ENCODE measurements at places on chromosomes 1 and 21. TPM values are rescaled to one million over a fixed set of nuclear protein-coding genes. Genes with fewer than 3 reads are reported as not detected.

DNA sequence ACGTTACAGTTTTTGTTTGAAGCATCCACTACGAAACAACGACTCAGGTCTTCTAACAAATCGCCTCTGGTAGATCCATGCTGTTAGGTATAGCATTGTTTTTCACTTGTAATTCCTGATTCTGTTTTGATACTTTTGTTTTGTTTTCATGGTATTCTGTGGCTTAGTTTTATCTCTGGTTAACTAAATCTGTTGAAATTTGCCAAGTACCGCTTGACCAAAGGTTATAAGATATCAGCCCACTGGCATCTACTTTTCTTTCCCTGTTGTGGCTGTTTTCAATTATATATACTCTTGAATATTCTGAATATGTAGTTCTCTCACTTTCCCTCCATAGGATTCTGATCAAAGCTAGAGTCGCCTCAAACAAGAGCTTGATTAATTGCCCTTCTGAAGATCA is 274.8 kb upstream of the C1orf105 start:
- H3K36me3 ChIP-seq: no peaks in the 10 kb centered on the region
- DNase-seq: no peak
- H3K27me3 ChIP-seq: no peaks in the 10 kb centered on the region
- peak overlapping the region; percentile 55 for H3K4me3 ChIP-seq
- peaks cover 8% of the 10 kb centered on the region for H3K4me1 ChIP-seq

- peaks cover 2% of the 10 kb centered on the region for H3K4me1 ChIP-seq
- no peaks in the 10 kb centered on the region for H3K27me3 ChIP-seq
- no peaks in the 10 kb centered on the region for H3K36me3 ChIP-seq
- DNase-seq: no peak
- no peak overlapping the region for H3K27ac ChIP-seq
Measured at GRCh38 chr1:94560333-94560732, 18.8 kb upstream of the F3 start.

GRCh38 chr1:55045430-55045829 is 6.1 kb downstream of the PCSK9 start:
- no peak overlapping the region for H3K27ac ChIP-seq
- DNase-seq: no peak
- H3K36me3 ChIP-seq: no peaks in the 10 kb centered on the region
- H3K4me1 ChIP-seq: peaks cover 7% of the 10 kb centered on the region
- H3K4me3 ChIP-seq: no peak overlapping the region
- H3K27me3 ChIP-seq: no peaks in the 10 kb centered on the region

DNA sequence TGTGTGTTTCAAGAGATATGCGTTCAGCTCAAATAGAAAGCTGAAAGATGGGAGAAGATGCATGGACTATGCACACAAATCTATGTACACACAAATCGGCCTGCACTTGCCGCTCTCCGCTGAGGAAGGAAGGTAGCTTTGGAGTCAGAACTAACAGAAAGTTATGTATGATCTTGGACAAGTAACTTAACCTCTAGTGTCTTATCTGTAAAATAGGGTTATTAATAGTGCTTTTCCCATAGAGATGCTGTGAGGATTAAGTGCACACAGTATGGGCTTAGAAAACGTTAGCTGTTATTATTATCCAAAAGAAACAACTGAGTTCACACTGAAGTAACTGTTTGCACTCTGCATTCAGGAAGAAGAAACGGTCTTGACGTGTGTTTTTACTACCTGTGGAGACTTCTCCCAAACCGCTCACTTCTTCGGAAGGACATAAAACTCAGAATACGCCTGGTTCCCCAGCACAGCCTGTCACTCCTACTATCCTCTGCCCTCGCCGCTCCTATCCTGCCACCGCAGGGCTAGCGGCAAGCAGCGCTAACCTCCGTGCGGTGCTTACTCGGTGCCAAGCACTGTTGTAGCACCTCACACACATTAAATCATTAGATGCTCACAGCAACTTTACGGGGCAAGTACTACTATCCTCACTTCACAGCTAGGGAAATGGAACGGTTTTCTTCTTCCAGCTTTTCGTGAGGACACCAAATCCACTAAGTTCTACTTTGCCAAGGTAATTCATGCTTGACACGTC is 1.3 kb downstream of the TGFBR3 start:
- DNase-seq: no peak
- H3K36me3 ChIP-seq: no peaks in the 10 kb centered on the region
- H3K27me3 ChIP-seq: no peaks in the 10 kb centered on the region
- peak overlapping the region; percentile 99 for H3K4me3 ChIP-seq
- peaks cover 44% of the 10 kb centered on the region for H3K4me1 ChIP-seq

GRCh38 chr1:57411262-57411661 is 12.6 kb downstream of the DAB1 start:
- no peaks in the 10 kb centered on the region for H3K27me3 ChIP-seq
- H3K4me1 ChIP-seq: no peaks in the 10 kb centered on the region
- no peaks in the 10 kb centered on the region for H3K36me3 ChIP-seq
- DNase-seq: no peak
- no peak overlapping the region for H3K27ac ChIP-seq

DNA sequence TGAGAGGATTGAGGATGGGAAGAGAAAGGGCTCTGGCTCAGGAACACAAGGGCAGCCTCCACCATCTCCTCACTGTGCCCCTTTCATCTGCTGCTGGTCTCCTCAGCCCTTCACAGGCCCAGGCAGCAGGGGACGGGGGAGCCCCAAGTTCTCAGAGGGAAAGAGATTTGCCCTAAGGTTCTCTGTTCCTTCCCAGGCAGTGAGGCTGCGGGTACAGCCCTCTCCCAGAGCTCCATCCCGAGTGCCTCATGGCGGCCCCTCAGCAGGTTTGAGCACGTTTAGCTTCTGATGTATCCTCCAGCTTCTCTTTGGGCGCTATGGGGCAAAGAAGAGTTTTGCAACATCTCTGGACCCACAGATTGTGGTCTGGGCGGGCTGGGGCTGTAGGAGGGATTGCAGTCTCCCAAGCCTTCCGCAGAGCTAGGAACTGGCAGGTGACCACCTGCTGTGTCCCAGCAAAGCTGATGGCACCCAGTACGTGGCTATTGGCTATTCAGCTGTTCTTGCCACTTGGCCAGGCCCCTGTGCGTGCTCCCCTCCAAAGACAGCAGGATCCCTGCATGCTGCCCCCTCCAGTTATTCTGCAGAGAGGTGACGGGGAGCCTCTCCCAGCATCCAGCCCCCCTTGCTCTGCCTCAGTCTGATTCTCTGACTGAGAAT is 10.1 kb downstream of the DISP3 start:
- DNase-seq: no peak
- H3K4me3 ChIP-seq: no peak overlapping the region
- no peaks in the 10 kb centered on the region for H3K4me1 ChIP-seq
- H3K27me3 ChIP-seq: no peaks in the 10 kb centered on the region
- H3K27ac ChIP-seq: no peak overlapping the region
- no peaks in the 10 kb centered on the region for H3K36me3 ChIP-seq

ALX3 gene
- not detected for total RNA-seq

LCE3E gene
- total RNA-seq: 2.2 TPM

DNA sequence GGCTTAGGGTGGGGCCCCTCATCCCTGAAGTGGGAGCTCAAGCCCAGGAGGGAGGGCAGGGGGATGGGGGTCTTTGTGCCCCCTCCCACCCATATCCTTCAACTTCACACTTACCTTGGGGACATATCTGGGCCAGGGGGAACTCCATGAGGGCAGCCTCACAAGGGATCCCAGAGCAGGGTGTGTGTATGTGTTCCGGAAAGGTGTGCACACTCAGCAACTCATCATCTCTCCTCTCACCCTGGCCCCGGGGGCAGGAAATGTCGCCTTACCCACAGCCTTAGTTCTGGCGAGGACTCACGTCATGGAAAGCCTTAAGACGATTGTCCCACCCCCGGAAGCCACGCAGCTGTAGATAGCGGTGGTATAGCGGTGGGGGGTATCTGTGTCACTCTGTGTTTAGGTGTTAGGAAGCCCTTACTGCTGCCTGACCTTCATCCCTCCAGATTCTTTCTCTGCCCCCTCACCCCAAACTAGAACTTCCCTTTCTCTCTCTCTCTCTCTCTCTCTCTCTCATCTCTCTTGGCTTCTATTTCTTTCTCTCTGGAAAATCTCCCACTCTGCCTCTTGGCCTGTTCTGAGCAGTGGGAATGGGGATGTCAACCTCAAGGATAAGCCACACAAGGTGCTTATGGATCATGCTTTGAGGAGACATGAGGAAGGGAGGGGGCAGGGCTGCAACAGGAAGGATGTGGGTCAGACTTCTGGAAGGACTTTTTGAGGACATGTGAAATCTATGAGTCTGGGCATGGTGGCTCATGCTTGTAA is at the start of gene SH2D2A:
Gene SH2D2A (minus strand): TSS at position 288 of the 768 bp plus-strand sequence. CDS start 140 bp downstream, at position 148.
- no peaks in the 10 kb centered on the region for H3K36me3 ChIP-seq
- no peaks in the 10 kb centered on the region for H3K27me3 ChIP-seq
- peak within 1 kb of the TSS; percentile 29 for H3K4me3 ChIP-seq
- no peak for DNase-seq
- H3K27ac ChIP-seq: peak within 1 kb of the TSS; percentile 80

- no peaks in the 10 kb centered on the region for H3K36me3 ChIP-seq
- H3K27me3 ChIP-seq: no peaks in the 10 kb centered on the region
- no peak overlapping the region for H3K4me3 ChIP-seq
- H3K27ac ChIP-seq: no peak overlapping the region
- H3K4me1 ChIP-seq: peaks cover 4% of the 10 kb centered on the region
Measured at GRCh38 chr1:30508611-30509010, 214.8 kb downstream of the MATN1 start.

KIRREL1 gene
- total RNA-seq: 34.9 TPM

FGR gene
- total RNA-seq: 18.4 TPM

- no peak overlapping the region for H3K27ac ChIP-seq
- H3K4me1 ChIP-seq: no peaks in the 10 kb centered on the region
- DNase-seq: no peak
Measured at GRCh38 chr21:45615145-45615711, 28.3 kb upstream of the PCBP3 start.

GRCh38 chr1:14906665-14907064 is 246.9 kb upstream of the TMEM51 start:
- no peaks in the 10 kb centered on the region for H3K36me3 ChIP-seq
- no peak overlapping the region for H3K27ac ChIP-seq
- DNase-seq: no peak
- no peaks in the 10 kb centered on the region for H3K27me3 ChIP-seq

ACOT11 gene
- total RNA-seq: 26.0 TPM

DNA sequence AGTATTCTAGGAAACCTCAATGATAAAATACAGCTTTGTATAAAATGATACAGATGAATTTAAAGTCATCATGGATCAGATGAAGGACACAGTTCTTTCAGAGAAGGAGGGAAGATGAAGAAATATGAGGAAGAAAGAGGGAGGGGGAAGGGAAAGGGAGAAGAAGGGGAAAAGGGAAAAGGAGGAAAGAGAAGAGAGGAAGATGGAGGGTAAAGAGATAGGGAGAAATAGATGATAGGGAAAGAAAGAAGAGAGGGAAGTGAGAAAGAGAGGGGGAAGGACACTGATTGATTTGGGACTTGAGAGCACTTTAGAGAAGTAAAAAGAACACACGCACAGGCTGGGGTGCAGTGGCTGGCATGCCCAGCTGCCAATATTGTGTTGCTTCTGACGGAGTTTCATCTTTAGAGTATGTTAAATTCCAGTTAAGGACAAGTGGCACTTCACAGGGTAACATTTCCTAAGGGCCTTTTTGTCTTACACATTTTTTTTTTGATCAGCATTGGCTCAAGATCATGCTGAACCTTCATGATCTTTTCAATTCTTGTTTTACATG is 235.9 kb upstream of the DMRTA2 start:
- DNase-seq: no peak
- H3K27me3 ChIP-seq: no peaks in the 10 kb centered on the region
- H3K4me1 ChIP-seq: no peaks in the 10 kb centered on the region
- H3K36me3 ChIP-seq: no peaks in the 10 kb centered on the region
- no peak overlapping the region for H3K27ac ChIP-seq
- H3K4me3 ChIP-seq: no peak overlapping the region

GRCh38 chr1:168518201-168518689 is 25.6 kb downstream of the XCL2 start:
- H3K27me3 ChIP-seq: no peaks in the 10 kb centered on the region
- H3K36me3 ChIP-seq: no peaks in the 10 kb centered on the region
- DNase-seq: no peak
- H3K27ac ChIP-seq: no peak overlapping the region
- H3K4me1 ChIP-seq: peaks cover 6% of the 10 kb centered on the region

DNA sequence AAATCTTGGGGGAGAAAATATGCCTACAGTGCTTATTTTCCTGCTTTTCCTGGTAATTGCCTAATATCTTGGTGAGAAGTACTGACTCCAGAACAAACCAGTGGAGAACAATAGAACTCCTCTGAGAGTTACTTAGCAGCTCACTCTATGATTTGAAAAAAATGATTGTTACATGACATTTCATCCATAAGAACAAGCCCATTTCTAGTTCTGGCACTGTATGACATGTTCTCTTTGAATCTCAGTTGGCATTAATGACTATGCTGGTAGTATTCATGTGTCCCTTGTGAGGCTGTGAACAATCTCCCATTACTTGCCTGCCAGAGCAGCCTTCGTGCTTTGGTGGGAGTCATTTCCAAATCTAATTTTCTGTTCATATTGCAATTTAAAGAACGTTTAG is 58.0 kb downstream of the CLIC4 start:
- H3K4me3 ChIP-seq: no peak overlapping the region
- no peak overlapping the region for H3K27ac ChIP-seq
- H3K27me3 ChIP-seq: no peaks in the 10 kb centered on the region
- DNase-seq: no peak
- no peaks in the 10 kb centered on the region for H3K36me3 ChIP-seq

DNA sequence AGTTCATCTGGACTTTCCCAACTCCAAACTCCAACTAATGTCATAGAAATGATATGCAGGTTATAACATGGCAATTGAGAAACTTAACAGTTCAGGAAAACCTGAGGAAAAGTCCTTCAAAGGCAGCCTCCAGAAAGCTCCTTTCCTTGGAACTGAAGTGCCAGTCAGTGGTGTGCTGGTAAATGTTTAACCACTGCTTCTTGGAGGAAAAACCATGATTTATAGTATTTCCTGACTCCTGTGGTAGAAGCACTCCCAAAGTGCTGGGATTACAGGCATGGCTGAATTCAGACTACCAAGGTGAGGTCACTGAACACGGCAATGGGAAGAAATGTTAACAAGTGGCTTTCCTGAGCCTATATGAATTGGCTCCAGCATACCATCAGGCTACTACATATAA is 26.7 kb upstream of the ZNHIT6 start:
- no peak for DNase-seq
- H3K4me1 ChIP-seq: no peaks in the 10 kb centered on the region
- no peaks in the 10 kb centered on the region for H3K27me3 ChIP-seq
- no peaks in the 10 kb centered on the region for H3K36me3 ChIP-seq

- H3K27ac ChIP-seq: peak overlapping the region; percentile 23
- H3K4me1 ChIP-seq: peaks cover 10% of the 10 kb centered on the region
- no peak overlapping the region for H3K4me3 ChIP-seq
- H3K27me3 ChIP-seq: no peaks in the 10 kb centered on the region
- no peak for DNase-seq
Measured at GRCh38 chr1:234954613-234955012, 174.0 kb downstream of the TOMM20 start.
